ENCODE measurements at places on chromosomes 1 and 21. TPM values are rescaled to one million over a fixed set of nuclear protein-coding genes. Genes with fewer than 3 reads are reported as not detected.

The MYOG gene
- total RNA-seq: not detected

DNA sequence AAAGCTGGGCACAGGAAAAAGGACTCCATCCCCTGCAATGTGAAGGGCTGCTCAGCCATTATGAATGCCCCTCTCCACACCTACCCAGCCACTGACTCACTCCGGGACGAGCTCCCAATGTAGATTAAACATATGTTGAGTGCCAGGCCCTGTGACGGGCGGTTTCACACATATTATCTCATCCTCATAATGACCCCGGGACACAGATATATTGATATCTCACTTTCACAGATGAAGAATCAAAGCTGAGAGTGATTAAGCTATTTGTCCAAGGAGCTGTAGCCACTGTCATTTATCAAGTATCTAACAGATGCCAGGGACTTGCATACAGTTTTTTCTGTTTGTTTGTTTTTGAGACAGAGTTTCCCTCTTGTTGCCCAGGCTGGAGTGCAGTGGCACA is 35.0 kb upstream of the SLC30A1 start:
- DNase-seq: no peak

- peak; percentile 99 for DNase-seq
Measured at GRCh38 chr1:201361652-201362504, 15.6 kb downstream of the TNNT2 start.

The SLAMF9 gene
- not detected for total RNA-seq

DNA sequence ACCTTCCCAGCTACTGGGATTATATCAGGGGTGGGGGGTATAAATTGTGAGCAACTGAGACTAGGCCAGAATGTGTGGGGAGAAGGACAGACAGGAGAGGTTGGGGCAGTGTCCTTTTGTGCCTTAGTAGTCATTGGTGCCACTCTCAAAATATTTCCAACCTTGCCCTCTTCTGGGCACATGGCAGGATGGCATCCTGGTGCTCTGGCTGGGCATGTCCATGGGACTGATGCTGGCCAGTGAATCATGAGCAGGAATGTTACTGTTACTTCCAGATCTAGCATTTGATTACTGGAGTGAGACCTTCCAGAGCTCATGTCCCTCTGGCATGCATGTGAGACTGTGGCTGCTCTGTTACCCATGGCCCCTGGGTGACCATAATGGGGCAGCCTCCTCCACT is 151.2 kb downstream of the MATN1 start:
- DNase-seq: no peak

DNA sequence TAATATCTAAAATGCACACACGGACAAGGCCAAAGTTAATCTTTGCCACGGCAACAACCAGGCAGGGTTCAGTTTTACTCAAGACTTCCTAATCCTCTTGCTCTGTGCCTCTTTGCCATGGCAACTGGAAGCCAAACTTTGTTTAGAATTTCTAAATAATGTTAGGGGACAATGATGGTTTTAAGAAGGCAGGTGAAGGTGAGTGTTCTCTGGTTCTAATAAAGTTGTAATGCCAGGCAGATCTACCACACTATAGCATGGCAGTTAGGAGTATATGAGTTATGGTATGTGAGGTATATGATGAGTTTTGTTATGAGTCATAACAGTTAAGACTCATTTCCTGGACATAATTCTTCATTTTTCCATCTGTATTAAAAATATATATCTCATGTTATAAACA is 2.7 kb downstream of the PTPRC start:
- no peak for DNase-seq

- no peak for DNase-seq
Measured at GRCh38 chr1:58839846-58840835, 56.3 kb upstream of the JUN start.

GRCh38 chr1:154104433-154105082 is 50.3 kb downstream of the NUP210L start:
- peak; percentile 49 for DNase-seq

The RXFP4 gene
- not detected for total RNA-seq

The ACKR1 gene
- total RNA-seq: not detected

The CCDC181 gene
- 0.80 TPM for total RNA-seq

All from H7 (cell line).